ENCODE measurements at places on chromosomes 2 and 18.

- DNase-seq: peak; percentile 16
These were observed 871 bp upstream of the ALS2 start for GRCh38 chr2:201781557-201782051.

GRCh38 chr18:76442413-76443171, 52.5 kb downstream of the ZNF516 start:
- no peak for DNase-seq

- DNase-seq: peak; percentile 38
These were observed 18.2 kb upstream of the SOX11 start for GRCh38 chr2:5674026-5674340.

- peak; percentile 70 for DNase-seq
These were observed 319.9 kb upstream of the HS6ST1 start for GRCh38 chr2:128638341-128639119.

DNA sequence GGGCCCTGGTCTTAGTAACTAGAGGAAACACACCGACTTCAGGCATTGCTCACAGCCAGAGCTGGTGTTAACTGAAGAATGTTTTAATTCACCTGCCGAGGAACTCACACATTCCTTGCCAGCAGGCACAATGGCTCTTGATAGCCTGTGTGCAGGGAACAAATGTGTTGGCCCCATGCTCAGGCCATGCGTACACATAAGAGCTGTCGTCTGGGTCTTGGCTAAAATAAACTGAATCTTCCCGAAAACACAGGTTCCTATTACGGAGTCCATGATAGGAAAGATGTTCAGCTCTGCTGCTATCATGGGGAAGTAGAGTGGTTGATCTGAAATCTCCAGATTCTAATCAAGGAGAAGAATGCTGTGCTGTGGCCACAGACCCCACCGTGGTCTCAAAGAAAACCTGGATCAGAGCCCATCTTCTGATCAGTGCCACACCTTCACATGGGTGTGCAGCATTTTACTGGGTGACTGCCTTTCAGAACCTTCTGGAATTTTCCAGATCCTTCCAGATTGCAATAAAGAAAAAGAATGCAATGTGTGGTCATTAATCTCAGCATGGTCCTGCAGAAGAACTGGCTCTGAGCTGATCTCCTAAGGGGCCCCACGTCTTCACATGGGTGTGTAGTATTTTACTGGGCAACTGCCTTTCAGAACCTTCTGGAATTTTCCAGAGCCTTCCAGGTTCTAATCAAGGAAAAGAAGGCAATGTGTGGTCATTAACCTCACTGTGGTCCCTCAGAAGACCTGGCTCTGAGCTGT, 17.2 kb downstream of the MBP start:
- DNase-seq: peak; percentile 50

GRCh38 chr2:222298311-222299150, at the start of gene PAX3:
Gene PAX3, minus strand, starts transcription at chr2:222298998. Its CDS starts 383 bp downstream, at chr2:222298615.
- DNase-seq: no peak

- peak; percentile 99 for DNase-seq
These were observed 1173.1 kb upstream of the ZEB2 start for GRCh38 chr2:145692971-145693478.

DNA sequence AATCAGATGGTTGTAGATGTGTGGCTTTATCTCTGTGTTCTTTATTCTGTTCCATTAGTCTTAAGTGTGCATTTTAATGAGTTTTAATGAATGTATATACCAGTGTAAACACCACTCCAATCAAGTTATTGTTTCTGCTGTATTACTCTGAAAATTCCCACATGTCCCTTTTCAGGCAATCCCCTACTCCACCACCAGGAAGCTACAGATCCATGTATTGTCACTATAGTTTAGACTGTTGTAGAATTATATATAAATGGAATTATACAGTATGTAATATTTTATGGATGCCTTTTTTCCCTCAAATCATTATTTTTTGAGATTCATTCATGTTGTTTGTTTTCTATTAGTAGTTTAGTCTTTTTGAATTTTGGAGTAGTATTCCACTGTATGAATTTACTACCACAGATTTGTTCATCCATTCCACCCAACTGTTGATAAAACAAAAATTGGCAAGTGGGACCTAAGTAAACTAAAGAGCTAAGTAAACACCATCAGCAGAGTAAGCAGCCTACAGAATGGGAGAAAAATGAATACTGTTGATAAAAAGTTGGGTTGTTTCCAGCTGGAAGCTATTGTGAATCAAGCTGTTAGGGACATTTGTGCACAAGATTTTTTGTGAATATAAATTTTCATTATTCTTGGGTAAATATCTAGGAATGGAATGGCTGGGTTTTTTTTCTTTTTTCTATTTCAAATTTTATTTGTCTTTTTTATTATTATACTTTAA, 262.0 kb downstream of the CAMKMT start:
- no peak for DNase-seq

DNA sequence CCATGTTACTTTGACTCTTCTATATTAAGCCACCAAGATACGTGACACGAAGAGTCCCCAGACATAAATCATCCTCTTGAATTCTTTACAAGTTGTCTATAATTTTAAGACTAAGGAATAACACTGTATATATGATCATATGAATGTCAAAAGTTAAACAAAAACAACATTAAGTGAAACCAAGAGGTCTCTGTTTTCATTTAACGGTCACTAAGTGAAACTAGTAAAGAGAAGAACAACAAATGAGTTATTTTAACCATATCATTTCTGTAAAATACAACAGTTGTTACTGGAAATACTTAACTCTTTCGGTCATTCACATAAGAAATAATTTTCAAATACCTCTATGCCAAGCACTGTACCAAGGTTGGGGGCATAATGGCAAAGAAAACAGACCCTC, 45.7 kb upstream of the STK17B start:
- DNase-seq: no peak

DNA sequence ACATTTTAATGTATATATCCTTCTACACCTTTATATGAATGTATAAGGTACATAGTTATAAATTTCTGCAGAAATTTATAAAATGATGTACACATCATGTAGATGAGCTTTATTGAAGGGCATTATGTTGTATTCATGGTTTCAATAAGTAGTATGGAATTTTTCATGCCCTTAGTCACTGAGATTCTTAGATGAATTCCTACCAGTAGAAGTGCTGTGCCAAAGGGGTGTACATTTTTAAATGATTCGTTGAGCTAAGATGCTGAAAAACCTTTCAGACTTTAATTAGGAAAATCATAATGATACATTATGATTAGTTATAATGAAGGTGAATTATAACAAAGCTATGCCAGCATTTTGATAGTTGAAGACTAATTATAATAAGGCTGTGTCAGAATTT, 115.2 kb downstream of the ZNF236 start:
- DNase-seq: peak; percentile 25

DNA sequence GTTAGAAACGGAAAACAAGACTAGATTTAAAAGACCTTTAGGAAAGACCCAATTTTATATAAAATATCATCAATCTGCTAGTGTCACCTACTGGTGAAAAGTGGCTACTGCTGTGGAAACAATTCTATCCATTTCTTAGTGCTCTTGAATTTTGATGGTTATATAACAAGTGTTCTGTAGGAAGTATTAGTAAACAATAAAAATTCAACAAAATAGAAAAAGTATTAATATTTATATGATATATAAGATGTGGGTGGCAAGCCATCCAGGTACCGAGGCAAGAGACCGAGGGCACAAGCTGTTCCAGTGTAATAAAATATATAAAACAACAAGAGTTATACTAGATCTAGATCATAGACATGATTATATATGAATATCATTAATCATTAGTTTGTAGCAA, 6.2 kb upstream of the TMEM87B start:
- DNase-seq: peak; percentile 80

- DNase-seq: peak; percentile 39
These were observed at the start of gene DGKD for GRCh38 chr2:233353769-233354499. Gene DGKD, plus strand, starts transcription at chr2:233354494. Its CDS starts 25 bp downstream, at chr2:233354519.

GRCh38 chr2:240632306-240632721, 7.0 kb downstream of the GPR35 start:
- DNase-seq: no peak

DNA sequence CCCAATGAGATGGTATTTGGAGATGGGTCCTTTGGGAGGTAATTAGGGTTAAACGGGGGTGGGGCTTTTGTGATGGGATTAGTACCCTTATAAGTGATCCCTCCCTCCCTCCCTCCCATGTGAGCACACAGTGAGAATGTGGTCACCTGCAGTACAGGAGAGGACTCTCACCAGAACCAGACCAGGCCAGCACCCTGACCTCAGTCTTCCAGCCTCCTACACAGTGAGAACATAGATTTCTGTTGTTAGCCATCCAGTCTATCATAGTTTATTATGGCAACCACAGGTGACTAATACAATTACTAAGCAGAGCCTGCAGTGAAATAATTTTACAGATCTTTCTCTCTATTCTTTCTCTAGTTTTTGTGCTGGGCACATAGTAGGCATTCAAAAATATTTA, 137.7 kb upstream of the PKDCC start:
- peak; percentile 71 for DNase-seq

GRCh38 chr18:32251466-32251865, 61.6 kb downstream of the MEP1B start:
- no peak for DNase-seq
